ENCODE measurements at places on chromosomes 7 and 10.
A peak's percentile ranks its signal among the peaks of the same experiment; 100 is the strongest.

GRCh38 chr10:95352684-95353083 is 61.9 kb upstream of the PDLIM1 start:
- no peak for DNase-seq

DNA sequence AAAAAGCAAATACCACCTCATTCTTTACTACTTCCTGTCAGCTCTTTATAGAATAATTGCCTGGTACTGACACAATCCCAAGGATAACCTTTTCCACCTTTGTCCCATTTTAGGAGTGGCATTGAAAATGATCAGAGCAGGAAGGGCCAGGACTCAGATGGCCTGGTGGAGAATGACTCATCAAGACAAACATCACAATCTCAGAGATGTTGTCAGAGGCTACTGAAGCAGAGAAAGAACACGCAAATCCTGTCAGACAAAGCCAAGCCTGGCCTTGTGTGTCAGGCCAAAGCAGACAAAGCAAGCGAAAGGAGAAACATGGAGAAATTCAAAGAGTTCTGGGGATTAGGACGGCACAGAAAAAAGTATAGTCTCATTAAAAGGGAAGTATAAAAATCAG is 40.9 kb downstream of the NSUN6 start:
- DNase-seq, result no peak

- no peak for DNase-seq
These were observed 29.7 kb upstream of the GTF2I start for GRCh38 chr7:74627661-74628411.

DNA sequence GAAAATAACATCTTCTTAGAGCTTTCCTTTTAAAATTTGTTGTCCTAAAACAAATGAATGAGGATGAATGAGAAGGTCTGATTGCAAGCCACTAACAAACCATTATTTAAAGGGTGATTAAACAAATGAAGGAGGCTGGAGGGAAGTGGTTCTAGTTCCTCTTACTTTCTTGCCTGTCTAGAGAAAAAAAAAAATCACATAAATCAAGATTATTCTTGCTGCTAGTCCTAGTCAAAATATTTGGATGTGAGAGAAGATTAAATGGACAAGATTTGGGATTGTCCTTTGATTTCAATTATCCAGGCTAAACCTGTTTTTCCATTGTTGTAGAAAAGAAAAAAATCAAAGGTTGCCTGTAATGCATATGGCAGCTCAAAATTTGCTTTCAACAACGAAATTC is 3.3 kb downstream of the SKAP2 start:
- no peak for DNase-seq

- no peak for DNase-seq
These were observed 216.2 kb downstream of the KIAA1217 start for GRCh38 chr10:24425151-24425550.

GRCh38 chr10:58741673-58742072 is 229.0 kb downstream of the BICC1 start:
- DNase-seq, result no peak

GRCh38 chr10:116088985-116089384 is 184.0 kb downstream of the GFRA1 start:
- no peak for DNase-seq

DNA sequence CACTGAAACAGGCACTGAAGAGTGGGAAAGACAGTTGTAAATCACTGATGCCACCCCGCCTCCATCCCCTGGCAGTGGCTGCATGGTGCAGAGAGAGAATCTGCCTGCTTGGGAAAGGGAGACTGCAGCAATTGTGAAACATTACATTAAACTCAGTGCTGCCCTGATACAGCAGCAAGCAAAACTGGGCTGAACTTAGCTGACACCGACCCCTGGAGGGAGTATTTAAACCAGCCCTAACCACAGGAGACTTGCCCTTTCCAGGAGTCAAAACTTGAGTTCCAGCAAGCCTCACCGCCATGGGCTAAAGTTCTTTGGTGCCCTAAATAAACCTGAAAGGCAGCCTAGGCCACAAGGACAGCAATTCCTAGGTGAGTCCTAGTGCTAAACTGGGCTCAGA is 109.4 kb upstream of the PLPP4 start:
- DNase-seq, result no peak

DNA sequence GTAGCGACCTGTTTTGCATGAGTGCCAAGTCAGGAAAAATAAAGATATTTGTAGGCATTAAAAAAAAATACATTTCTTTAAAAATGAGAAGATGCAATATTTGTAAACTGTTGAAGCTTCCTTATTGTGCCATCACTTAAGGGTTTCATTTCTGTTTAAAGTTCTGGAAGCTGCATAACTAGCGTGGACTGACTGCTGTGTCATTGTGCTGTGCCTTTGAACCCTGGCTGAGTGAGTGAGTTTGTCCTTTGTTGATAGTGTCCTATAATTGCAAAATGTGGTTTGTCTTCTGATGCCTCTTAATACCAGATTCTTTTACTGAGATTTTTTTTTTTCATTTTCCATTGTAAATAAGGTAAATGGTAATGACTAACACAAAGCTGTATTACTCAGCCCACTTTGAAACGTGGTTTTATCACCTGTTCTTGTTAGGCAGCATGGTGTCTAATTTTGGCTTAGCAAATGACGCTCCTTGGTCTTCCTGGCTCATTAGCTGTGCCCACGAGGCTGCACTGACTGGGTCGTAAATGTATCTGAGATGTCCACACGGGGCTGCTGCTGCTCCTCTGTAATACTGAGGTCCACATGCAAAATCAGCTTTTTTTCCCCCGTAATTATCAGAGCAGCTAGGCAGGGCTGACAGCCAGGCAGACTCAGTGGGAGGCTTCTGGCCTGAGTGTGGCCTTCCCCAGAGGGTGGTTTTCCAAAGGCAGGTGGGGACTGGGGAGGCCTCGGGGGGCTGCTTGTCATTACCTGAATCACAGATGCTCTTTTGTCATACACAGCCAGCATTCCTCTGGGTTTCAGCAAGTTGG is 14.8 kb downstream of the ZSCAN25 start:
- DNase-seq, result no peak

DNA sequence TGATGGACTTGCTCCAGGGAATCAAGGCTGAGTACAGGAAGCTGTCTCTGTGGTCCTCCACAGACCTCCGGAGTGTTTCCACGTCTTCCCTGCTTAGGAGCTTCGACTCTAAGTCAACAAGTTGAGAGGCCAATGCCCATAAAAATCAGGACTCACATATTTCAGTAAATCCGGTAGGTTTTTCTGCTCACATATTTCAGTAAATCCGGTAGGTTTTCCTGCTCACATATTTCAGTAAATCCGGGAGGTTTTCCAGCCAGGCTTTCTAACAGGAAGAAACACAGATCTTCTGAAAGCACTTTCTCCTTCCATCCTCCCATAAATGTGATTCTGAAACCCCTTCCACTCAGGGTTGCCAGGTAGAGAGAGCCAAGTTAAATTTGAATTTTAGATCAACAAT is 340.1 kb upstream of the SHH start:
- DNase-seq, result no peak

GRCh38 chr7:102220960-102221800 is 65.5 kb upstream of the SH2B2 start:
- DNase-seq, result no peak

DNA sequence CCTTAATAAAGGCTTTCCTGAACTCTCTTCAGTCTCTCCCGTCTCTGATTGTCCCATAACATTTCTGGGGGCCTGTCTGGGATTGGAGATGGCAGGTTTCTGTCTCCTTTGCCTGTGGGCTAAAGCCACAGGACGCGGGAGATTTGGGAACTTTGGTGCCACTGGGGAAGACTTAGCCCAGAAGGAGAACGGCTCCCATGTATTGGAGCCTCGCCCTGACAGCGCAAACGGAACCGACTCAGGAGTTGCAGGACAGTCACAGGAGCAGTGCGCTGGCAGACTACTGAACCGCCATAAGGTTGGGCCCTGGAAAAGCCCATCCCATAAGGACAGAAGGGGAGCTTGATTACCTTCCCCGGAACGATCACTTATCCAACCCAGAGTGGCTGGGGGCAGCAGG is 7.1 kb upstream of the ZNF33B start:
- DNase-seq, result no peak

GRCh38 chr7:116971869-116972268 is 18.6 kb downstream of the ST7 start:
- DNase-seq, result no peak

GRCh38 chr7:97798046-97799019 is 66.4 kb downstream of the TAC1 start:
- DNase-seq, result no peak

DNA sequence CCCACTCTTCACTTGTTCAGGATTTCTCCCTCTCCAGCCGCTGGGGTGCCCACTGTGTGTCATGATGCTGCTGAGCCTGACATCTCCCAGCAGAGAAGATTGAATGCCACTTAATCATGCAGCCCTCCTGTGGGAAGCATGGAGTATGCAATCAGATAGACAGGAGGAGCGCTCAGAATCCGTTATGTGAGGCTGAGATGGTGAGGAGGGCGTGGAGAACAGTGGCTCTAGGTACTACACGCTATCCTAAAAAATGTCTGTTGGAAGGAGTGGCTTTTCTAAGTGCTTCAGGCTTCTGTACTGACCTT is 334.3 kb downstream of the LRMDA start:
- no peak for DNase-seq

DNA sequence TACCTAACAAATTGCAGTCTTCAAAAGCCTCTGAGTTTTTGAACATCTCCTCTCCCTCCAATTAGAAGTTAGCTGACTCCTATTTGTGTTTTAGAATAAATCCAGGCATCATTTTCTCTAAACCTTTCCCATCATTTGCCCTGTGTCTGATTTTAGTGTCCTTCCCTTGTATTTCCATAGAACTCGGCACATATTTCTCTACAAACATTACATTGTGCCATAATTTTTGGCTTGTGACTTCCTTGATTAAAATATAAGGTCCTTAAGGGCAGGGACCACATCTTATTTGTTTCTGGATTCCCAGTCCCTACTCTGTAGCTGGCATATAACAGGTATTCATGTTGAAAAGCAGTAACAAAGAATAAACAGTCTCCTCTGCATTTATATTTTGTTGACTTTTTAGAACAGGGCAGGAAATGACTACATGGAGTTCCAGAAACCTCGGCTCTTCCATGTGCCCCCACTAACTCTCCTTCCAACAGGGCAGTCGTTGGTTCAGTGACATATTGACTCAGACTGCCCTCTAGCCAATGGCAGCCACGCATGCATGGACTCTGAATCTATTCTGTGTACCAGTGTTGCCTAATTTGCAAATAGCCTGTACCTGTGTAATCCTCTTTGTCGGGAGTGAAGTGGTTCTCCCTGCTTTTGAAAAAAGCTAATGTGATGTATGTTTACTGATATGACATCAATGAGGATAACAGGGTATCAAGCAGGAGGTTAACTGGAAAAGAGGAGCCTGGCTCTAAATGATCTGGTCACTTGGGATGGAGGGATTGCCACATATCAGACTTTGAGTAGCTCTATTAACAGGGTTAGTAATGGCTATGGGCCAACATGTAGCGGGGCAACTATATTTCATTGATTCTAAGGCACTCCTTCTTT is 19.8 kb upstream of the CPN1 start:
- DNase-seq, result no peak

GRCh38 chr10:22341190-22341925 is 3.9 kb upstream of the SPAG6 start:
- DNase-seq, result no peak

DNA sequence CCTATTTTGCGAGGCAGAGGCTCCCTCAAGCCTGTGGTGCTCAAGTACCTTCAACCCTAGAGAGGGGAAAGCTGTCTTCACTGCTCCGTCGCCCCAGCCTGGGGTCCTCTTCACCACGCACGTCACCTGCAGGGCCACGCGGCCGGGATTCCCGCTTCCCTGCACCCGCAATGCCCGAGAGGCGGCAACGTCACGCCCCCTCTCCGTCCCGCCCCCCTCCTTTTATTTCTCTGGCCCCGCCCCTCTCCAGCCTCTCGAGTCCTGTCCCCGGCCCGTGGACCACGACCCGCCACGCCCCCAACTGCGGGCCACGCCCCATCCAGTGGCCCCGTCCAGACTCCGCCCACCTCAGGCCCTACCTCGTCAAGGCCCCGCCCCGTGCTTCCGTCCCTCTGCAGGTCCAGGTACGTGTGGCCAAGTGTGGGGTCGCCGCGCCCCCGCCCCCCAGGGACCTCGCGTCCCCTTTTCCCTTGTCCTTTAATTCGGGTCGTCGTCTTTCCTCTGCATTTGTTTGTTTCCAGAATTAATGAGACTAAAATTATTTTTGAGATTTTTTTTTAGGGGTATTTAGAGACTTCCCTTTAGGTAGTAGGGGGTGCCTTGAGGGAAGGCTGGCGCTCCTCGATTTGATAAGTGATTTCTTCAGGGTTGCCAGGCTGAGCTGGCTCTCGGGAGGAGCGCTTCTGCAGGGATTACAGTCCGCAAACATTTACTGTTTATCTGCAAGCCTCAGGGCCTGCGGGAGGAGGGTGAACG is 69.8 kb upstream of the BAIAP2L1 start:
- peak; percentile 23 for DNase-seq

DNA sequence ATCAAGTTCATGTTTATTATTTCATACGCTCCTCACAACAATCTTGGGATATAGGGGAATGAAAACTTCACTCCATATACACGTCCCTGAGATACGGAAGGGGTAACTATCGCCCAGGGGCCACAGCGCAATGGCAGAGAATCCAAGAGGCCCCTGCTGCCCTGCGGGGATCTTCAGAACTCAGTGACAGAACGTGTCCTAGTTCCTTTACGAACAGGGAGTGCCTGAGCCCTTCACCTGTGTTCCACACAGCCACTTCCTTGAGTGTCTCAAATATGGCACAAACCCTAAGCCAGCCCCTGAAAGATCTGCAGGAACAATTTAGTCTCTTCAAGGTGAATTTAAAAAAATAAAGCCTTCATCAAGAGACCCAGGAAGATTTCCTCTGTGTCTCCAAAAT is 25.9 kb downstream of the LYZL1 start:
- no peak for DNase-seq

DNA sequence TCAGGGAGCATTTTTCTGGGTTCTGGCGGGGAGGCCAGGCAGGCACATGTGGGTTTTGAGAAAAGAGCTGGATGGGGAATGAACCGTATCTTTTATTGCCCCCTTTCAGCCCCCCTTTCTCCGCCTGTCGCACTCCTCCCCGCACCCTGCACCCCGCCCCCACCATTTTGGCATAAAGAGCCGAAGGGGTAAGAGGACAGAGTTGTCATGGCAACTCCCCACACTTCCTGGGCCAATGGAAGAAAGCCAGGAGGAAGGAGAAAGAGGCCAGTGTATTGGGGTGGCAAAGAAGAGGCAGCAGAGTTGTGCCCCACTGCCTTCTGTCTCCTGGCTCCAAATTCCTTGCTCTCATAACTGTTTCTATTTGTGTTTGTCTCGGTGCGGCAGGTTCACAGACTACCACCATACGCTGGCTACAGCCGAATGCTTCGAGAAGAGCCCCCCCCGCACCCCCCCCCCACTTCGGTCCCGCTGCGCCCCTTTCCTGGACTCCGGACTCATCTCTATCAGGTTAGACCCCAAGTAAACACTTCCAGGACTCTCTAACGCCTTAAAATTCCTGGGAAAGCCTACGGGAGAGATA is 3.4 kb downstream of the KCNIP2 start:
- peak; percentile 26 for DNase-seq

DNA sequence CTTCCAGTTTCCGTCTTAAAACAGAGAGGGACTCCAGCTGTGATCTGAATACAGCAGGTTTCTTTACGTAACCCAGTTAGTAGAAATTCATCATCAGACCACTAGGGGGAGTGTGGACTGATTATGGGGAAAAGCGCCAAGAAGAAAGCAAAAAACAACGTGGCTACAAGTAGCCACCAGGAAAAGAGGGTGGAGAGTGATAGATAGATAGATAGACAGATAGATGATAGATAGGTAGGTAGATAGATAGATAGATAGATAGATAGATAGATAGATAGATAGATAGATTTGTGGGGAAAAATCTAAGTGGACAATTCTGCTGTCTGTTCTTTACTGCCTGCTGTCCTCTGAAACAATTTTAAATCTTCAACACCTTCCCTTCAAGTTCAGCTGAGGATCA is 12.7 kb upstream of the AKR1B10 start:
- DNase-seq, result no peak

GRCh38 chr10:47334466-47335295 is 12.4 kb downstream of the GDF2 start:
- no peak for DNase-seq

All from stimulated activated CD4-positive, alpha-beta T cell treated with anti-CD3 and anti-CD28 coated beads, Interleukin-12 subunit alpha, Interleukin-12 subunit beta, amount 100 ng/mL, for 24 hours (primary cell).